Stimulated activated CD8-positive, alpha-beta memory T cell treated with anti-CD3 and anti-CD28 coated beads, Interleukin-7, amount 100 ng/mL, for 1 hour (primary cell): ENCODE measurements at places on chromosomes 12 and 14.

GRCh38 chr14:60893911-60894310 is 87.0 kb downstream of the TRMT5 start:
- DNase-seq, result no peak

DNA sequence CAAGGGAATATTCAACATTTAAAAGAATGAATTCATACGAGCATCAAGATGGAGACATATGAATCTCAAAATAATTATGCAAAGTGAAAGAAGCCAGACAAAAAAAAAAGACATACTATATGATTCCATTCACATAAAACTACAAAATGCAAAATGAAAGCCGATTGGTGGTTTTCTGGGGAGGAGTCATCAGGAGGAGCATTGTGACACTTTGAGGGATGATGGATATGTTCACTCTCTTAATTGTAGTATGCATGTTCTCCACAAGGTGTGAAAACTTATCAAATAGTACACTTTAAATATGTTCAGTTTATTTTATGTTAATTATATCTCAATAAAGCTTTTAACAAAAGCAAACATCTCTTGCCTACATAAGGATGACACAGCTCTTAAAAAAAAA is 13.5 kb downstream of the OLR1 start:
- DNase-seq, result no peak

DNA sequence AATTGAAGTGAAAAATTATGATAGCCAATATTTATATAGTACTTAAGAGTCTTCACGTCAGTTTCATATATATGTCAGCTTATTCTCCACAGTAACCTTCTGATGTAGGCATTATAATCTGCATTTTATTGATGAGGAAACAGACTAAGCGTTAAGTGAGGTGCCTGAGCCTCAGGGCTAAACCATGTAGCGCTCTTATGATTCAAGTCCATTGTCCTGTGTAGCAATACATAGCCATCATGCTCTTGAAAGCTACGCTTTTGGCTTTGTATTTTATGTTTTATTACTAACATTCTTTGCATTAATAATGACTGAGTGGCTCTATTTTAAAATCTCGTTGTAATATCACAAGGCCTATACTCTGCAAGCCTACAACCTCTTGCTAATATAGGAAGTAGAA is 79.0 kb downstream of the ANO6 start:
- no peak for DNase-seq

GRCh38 chr14:101198398-101199027 is 295.0 kb upstream of the RTL1 start:
- no peak for DNase-seq

DNA sequence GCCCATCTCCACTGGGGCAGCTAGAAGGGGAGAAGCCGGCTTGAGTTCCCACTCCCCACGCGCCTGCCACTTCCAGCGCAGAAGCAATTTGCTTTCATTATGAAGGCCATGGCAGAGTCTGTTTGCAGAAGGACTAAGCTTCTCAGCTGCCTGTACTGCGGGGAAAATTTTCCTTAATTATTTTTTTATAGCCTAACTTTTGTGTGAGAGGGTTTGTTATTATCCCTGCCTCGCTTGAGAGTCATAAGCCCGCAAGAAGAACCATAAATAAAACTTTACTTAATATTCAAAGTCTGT is 56.0 kb upstream of the DLK1 start:
- DNase-seq, result no peak

- DNase-seq, result no peak
Observed at GRCh38 chr14:75515629-75515996, 6.7 kb upstream of the BATF start.

DNA sequence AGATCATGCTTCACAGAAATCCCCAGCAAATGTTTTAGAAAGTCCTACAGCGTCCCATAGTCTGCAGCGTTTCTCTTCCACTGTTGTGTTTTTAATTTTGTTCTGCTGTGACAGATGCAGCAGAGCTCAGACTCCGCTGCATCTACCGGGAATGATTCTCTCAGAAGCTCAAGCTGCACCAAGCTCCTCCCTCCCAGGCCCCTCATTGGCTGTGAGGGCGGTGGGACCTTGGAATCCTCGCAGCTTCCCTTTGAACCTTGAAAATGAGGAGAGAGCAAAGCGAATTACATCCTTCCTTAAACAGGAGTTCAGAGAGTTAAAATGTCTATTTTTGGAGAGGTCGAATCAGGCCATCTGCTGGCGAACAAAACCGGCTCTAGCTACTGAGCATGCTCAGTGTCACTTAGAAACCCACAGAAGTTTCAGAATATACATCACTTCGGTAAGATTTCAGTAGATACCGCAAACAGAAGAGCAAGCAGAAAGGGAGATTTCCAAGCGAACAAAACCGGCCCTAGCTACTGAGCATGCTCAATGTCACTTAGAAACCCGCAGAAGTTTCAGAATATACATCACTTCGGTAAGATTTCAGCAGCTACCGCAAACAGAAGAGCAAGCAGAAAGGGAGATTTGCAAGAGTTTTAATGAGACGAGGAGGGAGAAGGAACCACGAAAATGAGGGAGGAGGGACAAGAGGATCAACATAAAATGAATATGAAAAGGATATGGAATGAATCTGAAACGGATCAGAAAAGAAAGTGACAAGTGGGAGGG is at the start of gene ABCD2:
ABCD2 (minus strand) TSS at position 144 of the 774 bp plus-strand sequence. CDS start 188 bp downstream, outside the sequence.
- peak; percentile 38 for DNase-seq

DNA sequence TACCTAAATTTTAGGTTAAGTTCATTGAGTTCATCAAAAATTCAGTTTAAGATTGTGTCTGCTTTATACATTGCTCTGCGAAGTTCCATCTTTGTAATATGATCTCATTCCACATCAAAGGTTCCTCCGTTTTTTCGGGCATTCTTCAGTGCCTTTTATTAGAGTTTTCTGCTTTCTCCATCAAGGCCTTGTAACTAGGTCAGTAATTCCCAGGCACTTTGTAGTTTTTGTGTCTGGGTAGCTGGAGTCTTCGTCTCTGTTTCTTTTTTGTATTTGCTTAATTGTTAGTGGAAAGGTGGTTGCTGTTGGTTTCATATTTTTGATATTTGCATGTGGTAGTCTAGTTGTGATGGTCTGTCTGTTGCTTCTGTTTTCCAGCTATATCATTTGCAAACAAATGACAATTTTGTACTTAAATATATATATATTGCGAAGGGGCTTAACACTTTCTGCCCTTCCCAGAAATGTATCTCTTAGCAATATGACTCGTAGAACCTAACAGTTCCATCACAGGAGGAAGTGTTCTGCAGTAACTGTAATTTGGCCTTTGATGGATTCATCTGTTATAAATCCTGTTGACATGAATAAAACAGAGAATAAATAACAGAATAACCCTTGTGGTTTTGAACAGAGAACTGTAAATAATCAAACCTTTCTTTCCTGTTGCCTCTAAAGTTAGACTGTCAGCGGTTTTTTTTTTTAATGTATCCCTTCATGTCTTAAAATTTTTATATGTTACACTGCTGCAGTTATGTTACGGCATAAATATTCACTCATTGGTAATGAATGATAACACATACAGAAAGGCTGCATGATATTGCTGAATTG is 88.4 kb upstream of the DYNC1H1 start:
- DNase-seq, result no peak

DNA sequence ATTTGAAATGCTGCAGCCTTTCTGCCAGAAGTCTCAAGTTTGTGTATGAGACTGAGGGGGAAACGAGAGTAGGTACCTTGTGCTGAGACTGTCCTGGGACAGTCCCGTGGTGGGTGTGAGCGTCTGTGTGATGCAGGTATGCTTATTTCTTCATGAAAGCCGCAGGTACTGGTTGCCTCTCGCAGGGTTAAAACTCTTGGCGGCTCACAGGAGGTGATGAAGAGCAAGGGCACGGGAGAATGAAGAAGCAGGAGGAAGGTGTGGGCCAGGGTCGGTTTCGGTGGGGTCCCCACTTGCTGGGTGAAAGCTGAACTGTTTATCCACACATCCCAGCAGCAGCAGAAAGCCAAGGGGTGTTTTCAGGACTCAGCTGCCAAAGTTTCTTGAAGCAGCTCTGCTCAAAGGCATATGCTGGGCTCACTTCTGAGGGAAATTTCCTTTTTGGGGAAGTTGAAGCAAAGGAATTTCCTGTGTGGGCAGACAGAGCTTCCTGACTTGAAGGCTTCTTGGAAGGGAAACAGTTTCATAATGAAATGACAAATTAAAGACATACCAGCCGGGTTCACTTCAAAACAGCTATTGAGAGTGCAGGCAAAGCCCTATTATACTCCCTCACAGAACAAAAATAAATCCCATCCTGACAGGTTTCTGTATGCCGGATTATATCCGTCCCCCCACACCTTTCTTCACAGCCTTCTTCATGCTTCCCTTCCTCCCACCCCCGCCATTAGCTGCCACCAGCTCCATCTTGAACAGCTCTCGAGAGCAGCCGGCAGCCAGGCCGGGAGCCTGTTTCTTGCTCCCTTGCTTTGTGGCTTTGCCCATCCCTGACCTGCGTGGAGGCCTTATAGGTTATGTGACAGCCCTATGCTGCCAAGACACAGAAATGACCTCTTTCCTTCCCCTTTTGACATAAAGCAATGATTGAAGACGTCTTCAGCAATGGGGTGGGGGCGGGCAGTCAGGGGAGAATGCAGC is 116.6 kb downstream of the ETV6 start:
- DNase-seq, result no peak

DNA sequence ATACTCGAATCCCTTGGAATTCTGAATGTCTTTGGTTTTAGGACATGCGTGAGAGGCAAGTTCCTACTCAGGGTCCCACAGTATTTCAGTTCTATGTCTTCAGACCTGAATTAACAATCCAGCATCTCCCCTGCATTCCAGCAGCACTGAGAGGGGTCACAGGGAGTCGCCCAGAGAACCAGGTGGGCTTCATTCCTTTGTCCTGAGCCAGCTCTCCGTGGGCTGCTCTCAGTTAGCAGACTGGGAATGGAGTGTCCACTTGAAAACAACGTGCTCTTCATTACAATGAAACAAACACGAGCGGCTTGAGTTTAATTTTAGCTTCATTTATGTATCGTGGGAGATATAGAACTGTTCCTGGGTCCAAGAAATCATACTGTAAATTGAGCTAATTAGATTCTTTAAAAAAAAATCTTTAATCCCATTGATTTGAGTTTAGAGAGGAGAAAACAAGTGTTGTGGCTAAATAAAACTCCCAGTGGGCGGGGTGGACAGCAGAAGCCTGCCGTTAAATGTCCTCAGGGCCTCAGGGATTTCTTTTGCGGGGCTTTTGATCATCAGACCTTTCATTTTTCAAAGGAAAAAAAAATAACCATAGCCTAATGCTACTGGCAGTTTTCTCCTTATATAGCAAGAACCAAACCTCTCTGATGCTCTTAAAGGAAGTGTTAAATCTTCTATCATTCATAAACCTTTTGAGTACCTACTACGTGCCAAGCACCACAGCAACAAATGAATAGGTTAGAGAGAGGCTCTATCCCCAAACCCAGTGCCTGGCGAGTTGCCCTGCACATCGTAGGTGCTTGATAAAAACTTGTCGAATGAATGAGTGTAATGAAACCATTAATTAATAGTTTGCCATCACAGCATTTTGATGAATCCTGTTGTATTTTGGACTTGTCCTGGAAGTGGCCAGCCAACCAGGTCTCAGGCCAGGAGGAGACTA is 140.4 kb downstream of the CHST11 start:
- no peak for DNase-seq

- DNase-seq, result no peak
Observed at GRCh38 chr14:31622060-31622459, 60.9 kb downstream of the NUBPL start.

DNA sequence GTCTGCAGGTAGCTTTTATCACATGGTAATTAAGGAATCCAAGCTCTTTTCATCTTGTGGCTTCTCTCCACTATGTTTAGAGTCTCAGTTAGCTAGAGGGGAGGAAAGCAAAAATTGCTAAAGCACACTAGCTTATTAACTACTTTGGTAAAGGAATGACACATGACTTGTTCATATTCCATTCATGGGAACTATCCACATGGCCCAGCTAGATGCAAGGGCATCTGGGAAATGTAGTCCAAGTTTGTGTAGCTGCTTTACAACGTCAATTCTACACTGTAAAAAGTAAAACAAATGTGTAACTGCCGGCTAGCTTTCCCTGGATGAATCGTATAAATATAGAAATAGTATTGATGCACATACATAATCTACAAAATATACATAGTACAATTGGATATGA is 244.5 kb upstream of the LRFN5 start:
- no peak for DNase-seq

- no peak for DNase-seq
Observed at GRCh38 chr12:107200394-107200793, 107.0 kb upstream of the CRY1 start.

GRCh38 chr14:34502545-34503225 is 36.8 kb downstream of the EAPP start:
- DNase-seq, result no peak

DNA sequence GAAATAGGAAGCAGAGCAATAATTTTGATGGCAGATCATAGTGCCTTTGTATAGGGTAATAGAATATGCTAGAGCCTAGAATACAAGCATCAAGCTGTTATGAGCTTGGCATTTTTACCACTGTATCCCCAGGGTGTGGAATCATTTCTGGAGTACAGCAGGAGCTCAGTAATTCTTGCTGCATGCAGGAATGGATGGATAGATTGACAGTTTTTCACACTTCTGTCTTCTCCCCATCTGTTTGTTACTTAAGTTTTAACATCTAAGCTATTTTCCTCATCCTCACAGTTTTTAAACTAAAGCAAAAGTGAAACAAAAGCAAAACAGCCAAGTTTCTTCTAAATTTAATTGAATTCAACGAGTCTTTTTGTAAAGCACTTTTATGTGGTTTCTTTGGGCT is 32.6 kb downstream of the ALG10 start:
- DNase-seq, result no peak

DNA sequence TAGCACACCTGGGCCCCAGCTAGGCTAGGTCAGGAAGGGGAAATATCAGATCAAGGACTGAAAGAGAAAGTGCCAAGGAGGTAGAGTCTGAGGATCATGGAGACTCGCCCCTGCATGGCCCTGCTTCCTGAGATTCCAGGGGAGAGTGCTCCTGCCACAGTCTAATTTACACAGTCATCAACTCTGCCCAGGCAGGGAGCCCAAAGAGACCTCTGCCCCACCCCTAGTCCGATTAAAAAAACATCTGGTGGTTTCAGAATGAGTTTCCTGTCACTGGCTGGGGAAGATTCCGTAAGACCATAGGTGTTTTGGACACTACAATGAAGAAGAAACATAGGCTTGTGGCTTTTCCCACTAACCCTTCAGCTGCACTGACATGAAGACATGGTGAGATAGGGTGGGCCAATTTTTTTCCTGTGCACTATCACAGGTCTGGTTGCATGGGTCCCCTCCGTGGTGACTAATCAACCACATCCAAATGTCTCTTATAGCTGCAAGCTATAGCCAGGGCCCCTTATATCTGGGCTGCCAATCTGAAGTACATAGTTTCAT is 31.5 kb upstream of the GZMB start:
- DNase-seq, result no peak
